ENCODE measurements at places on chromosomes 4 and X. TPM values are rescaled to one million over a fixed set of nuclear protein-coding genes. Genes with fewer than 3 reads are reported as not detected.

DNA sequence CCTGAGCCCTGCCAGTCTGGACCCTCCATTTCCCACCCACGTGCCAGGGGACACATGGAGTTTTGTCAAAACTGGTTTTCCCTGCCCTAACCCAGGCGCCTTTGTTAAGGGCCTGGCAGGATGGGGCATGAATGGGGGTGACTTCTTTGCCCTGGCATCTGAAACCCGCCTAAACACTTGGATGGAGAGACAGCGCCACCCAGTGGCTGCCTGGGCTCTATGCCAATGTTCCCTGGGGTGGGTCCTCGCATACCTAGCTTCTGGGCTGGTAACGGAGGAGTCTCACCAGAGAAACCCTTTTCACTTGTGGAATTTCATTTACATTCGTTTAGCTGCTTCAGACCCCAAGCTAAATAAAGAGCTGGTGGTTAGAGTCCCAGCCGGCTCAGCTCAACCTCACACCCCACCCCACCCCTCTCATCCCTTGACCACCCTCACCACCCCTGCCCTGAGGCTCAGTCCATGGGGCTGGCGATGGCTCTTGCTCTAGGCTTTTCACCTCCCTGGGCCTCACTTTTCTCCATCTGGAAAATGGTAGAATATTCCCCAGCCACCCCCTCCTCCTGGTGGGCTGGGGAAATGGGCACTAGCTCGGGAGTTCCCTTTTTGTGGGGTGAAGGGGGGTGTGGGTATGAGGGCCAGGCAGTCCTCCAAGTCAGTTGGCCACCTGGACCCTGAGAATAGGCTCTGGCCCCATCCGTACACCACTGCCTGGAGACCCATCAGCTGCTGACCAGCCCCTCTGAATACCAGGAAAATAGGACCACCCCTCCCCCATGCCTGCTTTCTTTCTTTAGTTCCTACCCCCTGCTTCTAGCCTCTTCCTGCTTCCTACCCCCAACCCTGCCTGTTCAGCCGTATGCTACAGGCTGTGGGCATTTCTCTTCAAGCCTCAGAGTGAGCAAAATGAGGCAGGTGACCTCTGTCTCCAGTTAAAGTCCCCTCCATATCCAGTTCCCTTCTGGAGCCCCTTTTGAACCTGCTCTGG is 57.1 kb upstream of the PJA1 start:
- DNase-seq: peak; percentile 43

The CDKL2 gene
- 0.38 TPM for total RNA-seq

The CITED1 gene
- not detected for total RNA-seq

The PGRMC2 gene
- 105 TPM for total RNA-seq

- no peak for DNase-seq
Observed at GRCh38 chrX:54639018-54639345, 109.0 kb downstream of the GNL3L start.

GRCh38 chrX:11446336-11446735 is 153.1 kb downstream of the AMELX start:
- no peak for DNase-seq

The NSUN7 gene
- 18.5 TPM for total RNA-seq

GRCh38 chr4:147510962-147511668 is 30.2 kb downstream of the EDNRA start:
- DNase-seq: no peak

DNA sequence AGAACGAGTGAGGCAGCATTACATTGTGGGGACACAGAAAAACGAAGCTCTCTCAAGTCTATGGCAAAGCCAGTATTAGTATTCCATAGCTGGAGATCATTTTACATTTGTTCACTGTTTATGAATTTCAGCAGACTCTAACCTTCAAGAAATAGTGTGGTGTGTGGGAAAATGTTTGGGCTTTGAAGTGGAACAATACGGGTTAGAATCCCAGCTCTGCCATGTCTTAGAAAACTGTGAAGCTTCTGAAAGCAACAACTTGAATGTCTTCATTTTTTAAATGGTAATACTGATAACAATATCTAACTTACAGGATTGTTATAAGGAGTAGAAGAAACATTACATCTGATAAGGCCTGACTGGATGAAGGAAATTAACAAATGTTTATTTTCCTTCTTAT is 217.7 kb downstream of the NR3C2 start:
- DNase-seq: no peak

The DIPK2B gene
- not detected for total RNA-seq

The RAB9B gene
- total RNA-seq: not detected

The DGAT2L6 gene
- total RNA-seq: not detected

GRCh38 chr4:69089388-69089787 is 6.9 kb upstream of the UGT2B7 start:
- DNase-seq: no peak

The FAM241A gene
- 1.4 TPM for total RNA-seq

GRCh38 chr4:84503495-84504437 is 4.7 kb upstream of the NKX6-1 start:
- DNase-seq: peak; percentile 19

DNA sequence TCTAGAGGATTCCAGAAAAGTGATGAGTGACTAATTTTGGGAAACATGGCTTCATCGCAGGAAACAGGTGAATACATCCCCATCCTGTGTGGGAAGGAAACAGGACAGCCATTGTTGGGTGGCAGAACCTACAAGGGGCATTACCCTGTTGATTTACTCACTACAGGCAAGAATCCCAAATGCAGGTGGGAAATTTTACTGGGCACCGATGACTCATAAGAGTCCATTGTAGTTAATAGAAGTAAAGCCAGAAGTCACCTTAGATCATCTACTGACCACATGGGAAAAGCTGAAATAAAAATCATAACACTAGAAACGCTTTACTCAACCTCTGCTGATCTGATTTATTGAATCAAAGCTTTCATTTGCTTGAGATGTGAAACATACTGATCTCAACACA is 136.4 kb downstream of the TRIML1 start:
- DNase-seq: no peak

The CFP gene
- total RNA-seq: 0.53 TPM

DNA sequence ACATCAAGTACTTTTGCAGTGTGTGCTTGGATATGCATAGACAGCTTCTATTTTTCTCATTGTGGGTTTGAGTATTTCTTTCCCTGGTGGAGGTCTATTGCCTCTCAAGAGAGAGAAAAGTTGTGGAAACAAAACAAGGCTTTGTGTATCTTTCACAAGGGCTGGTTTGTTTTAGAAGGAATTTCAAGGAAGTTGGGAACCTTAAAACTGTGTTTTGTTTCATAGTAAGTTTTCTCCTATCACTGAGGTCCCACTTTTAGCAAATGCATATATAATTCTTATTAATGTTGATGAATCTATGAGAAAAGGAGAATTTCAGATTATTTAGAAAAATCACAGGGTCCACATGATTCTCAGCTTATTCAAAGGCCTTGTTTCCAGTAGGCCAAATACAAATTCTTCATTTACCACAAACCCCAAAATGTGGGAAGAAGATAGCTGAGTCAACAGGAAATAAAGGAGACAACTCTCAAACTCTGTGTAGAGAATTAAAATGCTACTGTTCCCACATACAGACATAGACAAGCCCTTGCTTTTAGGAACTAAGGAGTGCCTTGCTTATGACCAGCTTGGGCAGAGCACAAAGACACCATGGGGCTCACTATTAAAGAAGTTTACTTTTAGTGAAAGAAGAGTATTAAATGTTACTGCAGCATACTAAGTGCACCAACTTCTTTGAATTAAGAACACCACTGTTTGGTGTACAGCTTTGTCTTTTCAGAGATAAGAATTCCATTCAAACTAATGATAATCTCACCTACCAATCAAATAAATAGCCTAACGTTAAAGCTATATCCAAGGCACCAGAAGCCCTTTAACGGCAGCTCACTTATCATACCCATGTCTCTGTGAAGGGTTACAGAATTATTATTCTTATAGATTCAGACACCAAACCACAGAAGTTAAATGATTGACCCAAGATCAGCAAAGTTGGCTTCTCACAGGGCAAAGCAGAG is 177.4 kb upstream of the LEF1 start:
- no peak for DNase-seq

DNA sequence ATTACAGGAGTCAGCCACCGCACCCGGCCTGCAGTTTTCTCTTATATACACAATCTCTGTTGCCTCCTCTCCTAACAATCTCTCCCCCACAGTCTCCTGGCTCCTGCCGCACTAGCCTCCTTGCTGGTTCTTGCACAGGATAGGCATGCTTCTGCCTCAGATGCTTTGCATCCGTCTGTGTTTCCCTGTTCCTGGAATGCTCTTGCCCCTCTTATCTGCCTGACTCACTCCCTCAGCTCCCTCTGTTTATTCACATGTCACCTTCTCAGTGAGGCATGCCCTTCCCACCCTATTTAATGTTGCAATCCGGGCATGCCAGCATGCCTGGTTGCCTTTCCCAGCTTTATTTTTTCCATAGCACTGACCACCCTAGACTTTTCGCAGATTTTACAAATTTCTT is 161.9 kb downstream of the PHF8 start:
- DNase-seq: peak; percentile 15

GRCh38 chrX:96721354-96721753 is 36.7 kb downstream of the DIAPH2 start:
- no peak for DNase-seq

The HELQ gene
- total RNA-seq: 7.0 TPM

- DNase-seq: no peak
Observed at GRCh38 chr4:66219401-66219800, 549.1 kb upstream of the EPHA5 start.

DNA sequence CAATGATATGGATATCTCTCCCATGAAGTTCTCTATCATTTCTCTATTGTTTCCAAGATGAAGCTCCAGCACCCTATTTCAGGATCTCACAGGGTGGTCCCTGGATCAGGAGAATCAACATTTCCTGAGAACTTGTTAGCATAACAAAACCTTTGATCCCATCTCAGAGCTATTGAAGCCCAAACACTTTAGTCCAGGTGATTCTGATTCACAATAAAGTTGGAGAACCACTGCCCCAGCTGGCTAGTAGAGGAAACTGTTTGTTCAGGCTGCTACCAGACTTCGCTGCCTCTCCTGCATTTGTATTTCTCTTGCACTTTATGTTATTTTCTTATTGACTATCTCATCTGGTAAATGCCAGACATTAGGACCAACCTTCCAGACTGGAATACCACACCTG is 65.4 kb downstream of the CEP44 start:
- no peak for DNase-seq

- peak; percentile 36 for DNase-seq
Observed at GRCh38 chr4:37799941-37800554, 26.4 kb upstream of the PGM2 start.

The GABRE gene
- 24.5 TPM for total RNA-seq

DNA sequence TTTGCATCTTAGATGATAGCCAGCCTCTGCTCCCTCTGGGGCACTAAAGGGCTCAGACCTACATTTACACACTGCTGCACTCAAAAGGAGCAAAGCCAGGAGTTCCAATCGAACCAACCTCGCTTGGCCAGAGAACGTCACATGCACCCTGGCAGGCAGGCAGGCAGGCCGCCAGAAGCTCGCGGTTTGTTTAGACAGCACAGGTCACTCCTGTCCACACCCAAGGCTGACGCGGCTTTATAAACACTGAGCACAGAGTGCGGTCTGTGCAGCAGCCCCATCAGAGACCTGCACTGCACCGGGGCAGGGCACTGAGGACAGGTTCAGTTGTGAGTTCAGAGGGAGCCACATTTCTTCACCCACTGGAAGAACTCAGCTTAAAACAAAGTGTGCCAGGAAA is 143.9 kb downstream of the BCOR start:
- no peak for DNase-seq

The RPGR gene
- total RNA-seq: not detected

GRCh38 chrX:49116076-49116475 is 7.5 kb downstream of the GPKOW start:
- DNase-seq: no peak

DNA sequence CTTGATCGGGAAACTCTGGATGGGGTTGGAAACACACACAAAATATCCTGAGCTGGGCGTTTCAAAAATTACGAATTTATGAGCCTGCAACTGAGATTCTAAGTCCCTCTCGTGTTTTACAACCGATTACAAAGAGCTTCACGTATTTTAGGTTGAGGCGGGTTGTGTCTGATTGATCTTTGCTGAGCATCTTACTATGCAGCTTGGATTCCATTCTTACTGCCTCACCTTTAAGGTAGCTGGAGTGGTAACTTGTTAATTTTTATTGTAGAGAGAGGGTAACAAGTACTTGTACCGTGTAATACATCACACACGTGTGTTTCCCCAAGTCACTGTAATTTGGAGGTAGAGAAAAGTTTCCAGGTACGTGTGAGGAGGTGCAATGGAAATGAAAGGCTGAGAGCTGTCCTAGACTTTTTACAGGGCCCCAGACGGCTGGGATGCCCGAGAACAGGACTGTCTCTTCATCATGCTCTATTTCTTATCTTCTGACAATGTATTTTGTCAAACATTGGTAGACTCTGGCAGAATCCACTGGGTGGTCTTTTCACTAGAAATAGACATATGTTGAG is 97.8 kb upstream of the TENM3 start:
- DNase-seq: no peak

The PNPLA4 gene
- 29.1 TPM for total RNA-seq

GRCh38 chr4:154293427-154293826 is 198.2 kb downstream of the DCHS2 start:
- DNase-seq: no peak

DNA sequence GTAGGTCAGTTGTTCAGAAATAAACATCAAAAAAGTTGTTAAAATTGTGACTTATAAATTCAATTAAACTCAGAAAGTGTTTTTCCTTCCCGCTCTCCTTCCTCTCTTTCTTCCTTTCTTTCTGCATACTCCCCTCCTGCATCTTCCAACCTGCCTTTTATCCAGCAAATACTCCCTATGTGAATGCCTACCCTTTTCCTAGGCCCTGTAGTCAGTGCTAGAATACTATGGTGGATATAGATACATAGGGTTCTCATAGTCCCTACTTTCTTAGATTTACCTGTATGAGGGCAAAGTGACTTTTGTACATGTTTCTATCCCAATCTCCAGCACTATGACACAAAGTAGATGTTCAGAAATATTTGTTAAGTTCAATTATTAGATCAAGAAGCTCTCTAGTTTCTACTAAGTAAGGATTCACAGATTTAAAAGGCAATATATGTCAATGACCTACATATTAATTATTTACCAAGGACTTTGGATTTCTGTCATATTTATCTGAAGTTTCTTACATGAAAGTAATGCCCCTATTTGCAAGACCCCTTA is 732 bp downstream of the SULT1E1 start:
- no peak for DNase-seq

DNA sequence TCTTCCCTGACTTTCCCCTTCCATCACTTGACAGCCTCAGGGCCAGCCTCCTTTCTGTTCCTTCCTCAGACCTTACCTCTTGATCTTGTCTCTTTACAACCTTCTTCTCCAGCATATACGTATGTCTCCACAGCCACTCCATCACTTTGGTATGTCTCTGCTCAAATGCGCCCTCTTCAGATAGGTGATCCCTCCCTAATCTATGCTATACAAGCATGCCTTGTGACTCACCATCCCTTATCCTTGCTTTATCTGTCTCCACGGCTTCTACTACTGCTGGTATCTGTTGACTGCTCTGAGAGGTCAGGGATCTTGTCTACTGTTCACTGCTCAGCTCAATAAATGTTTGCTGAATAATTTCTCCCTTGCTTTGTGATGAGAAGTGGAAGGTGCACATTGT is 9.0 kb downstream of the ARAP2 start:
- DNase-seq: peak; percentile 5

Data from PC-9 (cell line).